ENCODE measurements at places on chromosomes 16 and 17.
A peak's percentile ranks its signal among the peaks of the same experiment; 100 is the strongest.

DNA sequence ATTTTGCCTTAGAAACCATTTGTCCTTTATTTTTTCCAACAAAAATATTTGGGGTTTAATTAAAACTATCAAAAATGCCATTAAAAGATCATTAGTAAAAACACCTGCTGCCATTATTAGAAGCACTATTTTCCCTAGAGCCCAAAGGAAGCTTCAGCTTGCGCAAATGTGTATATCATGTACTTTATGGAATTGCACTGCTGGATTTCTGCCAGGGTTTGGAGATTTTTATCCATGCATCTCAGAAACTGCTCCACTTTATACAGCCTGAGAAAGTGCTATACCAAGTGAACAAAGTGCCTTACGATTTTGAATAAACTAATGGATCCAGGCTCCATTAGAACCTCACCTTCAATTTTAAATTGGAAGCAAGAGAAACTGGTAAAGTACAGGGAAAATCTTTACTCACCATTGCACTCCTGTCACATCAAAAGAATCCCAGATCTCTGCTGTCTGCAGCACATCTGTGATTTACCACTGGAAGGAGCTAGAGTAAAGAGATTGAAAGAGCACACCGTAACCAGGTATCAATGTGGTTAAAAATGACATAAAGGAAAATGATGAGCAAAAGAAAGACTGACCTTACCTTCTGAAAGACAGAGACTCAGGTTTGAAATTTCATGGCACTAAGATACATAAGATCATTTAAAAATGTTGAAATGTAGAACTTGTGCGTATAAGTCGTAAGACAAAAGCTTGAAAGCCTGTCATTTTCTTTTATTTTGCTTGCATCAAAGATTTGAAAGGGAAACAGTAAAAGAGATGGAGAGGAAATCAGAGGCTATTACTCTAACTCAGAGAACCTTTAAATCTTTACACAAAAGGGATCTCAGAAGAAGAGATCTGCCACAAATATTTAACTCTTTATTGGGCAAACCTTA is 678.1 kb upstream of the GOT2 start:
- no peak for DNase-seq

DNA sequence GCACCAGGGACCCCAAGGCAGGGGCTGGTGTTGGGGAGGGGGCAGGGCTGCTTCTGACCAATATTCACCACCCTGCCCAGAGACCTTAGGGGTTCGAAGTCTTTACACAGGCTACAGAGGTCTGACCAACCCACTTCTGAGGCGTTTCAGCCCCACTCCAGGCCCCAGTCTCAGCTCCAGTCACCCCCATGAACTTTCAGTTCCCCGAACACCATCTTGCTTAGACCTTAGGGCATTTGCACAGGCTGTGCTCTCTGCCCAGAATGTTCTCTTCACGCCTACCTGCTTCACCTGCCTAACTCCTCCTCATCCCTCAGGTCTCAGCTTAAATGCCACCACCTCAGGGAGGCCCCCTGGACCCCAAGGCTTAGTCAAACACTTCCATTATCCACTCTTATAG is 25.8 kb upstream of the CPNE2 start:
- DNase-seq: no peak

- DNase-seq: no peak
These were observed 78.9 kb downstream of the RTN4RL1 start for GRCh38 chr17:1946021-1946932.

- no peak for DNase-seq
These were observed 2.4 kb downstream of the SLC16A3 start for GRCh38 chr17:82231312-82231561.

DNA sequence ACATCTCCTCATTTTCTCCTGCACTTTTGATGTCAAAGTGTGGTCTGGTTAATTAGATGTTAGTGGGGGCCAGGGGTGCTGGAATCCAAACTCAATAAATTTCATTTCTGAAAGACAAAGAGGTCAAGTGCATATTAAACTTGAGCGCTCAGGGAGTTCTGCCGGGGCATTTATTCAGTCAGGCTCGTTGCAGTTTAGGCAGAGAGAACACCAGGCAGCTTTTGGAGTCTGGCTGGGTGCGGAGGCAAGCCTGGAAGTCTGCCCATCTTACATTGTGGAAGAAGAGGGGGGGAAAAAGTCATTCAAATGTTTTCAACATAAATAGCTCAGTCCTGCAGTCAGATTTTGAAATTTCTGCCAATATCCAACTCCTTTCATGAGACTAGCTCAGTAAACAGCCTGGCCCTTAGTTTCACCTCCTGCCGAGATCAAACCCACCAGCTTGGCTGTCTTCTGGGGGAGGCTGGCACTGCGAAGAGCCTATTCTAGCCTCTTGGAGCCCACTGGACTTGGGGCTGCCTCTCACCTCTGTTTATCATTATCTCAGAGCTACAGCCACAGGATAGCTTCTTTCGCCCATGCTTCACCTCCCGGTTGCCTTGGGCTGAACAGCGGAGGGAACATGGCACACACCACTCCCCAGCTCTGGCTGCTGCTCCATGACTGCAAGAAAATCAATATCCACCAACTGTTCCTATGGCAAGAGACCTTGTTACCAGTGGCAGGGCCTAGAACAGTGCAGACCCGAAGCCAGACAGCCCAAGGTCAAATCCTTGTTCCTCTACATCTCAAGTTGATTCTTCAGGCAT is 177.4 kb upstream of the CDH5 start:
- DNase-seq: no peak

- no peak for DNase-seq
These were observed 2.7 kb downstream of the UTP18 start for GRCh38 chr17:51263006-51263405.

- no peak for DNase-seq
These were observed 31.4 kb upstream of the CACNG5 start for GRCh38 chr17:66803474-66803951.

DNA sequence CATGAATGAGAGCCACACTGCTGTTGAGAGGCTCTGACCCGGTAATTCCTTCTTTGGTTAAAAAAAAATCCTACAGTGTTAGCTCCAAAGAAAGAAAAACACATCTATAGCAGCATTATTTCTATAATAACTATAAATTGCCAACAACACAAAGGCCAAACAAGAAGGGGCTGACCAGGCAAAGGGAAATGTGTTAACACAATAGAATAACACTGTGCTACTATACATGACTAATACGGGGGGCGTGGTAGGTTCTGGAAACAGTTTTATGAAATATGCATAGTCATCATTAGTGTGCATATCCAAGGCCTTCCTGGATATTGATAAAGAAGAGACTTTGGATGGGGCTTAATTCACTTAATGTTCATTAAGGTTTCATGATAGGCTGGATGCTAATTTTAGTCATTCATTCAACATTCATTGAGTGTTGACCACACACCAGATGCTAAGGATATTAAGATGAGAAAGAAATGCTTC is 50.0 kb upstream of the CCL1 start:
- DNase-seq: no peak

DNA sequence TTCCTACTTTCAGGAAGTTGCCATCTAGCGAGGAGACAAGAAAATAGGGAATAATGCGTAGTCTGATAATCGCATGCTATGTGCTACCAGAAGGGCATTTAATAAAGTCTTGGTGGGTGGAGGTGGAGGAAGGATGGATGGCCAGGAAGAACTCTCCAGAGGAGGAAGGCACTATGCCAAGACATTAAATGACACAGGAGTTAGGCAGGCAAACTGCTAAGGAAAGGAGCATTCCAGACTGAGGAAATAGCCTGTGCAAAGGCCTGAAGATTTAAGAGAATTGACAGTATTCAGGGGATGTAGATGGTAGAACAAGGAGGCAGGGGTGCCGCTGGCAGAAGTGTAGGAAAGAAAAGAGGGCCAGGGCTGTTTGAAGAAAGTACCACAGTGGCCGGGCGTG is 19.3 kb upstream of the ARHGAP44 start:
- no peak for DNase-seq

- no peak for DNase-seq
These were observed 207.3 kb downstream of the NTN1 start for GRCh38 chr17:9228408-9229159.

- DNase-seq: no peak
These were observed 33.4 kb downstream of the DCUN1D3 start for GRCh38 chr16:20866801-20867200.

DNA sequence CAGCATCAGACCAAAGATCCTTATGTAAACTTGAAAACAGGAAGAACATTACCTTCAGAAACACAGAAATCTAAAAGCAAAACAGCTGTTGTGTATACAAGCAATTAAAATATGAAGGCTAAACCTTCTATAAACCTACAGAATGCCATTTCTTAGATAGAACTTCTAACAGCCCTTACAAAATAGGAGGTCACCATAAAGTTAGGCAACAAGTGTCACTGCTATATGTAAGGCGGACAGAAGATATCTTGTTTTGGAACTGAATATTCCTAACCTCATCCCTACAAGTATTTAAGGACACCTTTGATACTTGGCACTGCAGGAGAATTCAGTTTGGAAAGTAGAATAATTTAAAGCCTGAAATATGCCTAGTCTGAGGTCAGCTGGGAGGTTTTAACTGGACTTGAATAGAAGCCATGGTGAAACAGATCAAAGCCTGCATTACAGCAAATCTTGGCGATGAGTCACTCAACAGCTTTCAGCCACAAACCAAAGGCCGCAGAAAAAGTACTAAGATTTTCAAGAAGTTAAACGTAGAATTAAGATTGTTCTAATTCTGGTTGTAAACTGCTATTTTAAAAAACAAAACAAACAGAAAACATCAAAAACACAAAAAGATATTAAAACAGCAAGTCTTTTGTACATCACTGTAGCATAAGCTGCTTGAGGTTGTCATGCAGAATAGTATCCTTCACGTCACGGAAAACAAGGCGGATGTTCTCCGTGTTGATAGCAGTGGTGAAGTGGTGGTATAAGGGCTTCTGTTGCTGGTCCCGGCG is 42.7 kb downstream of the GNA13 start:
- no peak for DNase-seq

GRCh38 chr17:64095144-64095882 is 34.6 kb downstream of the ERN1 start:
- DNase-seq: no peak

DNA sequence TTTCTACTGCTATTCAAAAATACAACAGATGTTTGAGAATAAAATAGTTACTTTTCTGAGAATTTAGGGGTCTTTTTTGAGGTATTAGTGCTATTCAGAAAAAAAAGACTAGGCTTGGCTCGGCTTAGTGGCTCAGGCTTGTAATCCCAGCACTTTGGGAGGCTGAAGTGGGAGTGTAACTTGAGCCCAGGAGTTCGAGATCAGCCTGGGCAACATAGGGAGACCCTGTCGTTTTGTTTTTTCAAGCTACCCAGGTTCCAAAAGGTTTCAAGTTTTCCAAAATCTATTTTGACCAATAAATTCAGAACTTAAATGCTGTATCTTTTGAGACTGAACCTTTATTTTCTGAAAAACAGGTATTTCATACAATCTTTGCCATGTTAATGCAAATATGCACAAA is 3.2 kb upstream of the ARL6IP1 start:
- no peak for DNase-seq

GRCh38 chr17:78454346-78454745 is 75.9 kb downstream of the PGS1 start:
- no peak for DNase-seq

DNA sequence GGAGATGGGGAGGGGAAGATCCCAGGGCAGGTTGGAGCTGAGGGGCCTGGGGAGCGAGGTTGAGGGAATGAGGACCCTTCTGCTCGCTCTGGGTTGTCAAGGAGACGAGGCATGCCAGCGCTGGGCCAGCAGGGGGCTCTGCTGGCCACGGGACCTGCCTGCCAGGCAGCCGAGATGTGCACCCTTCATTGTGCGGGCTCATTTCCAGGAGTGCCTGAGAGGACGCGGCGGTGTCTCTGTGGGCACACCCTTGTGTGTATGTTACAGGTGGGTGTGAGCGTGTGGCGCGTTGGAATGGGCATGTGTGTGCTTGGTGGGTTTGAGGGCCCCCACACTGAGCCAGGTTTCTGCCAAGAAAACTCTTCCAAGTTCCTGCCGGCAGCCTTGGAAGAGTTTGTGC is 15.9 kb downstream of the ARHGAP23 start:
- peak; percentile 37 for DNase-seq

GRCh38 chr16:50814541-50814940 is 72.7 kb downstream of the CYLD start:
- DNase-seq: no peak

DNA sequence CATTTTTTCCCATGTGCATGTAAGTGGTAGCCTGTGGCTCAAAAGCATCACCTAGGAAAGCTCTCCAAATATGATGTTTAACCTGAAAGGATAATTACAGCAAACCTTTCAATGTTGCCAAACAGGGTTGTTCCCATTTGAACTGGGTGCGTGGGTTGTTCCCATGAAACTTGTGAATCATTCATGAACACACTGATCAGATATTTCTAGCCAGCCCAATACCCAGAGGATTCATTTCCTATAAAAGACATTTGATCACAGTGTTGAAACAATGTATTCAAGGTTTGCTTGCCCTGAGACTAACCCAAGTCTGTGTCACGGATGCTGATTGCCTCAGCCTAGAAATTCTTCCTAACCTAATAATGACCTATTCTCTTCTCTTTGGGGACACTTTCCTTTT is 12.9 kb downstream of the KRT39 start:
- DNase-seq: no peak

DNA sequence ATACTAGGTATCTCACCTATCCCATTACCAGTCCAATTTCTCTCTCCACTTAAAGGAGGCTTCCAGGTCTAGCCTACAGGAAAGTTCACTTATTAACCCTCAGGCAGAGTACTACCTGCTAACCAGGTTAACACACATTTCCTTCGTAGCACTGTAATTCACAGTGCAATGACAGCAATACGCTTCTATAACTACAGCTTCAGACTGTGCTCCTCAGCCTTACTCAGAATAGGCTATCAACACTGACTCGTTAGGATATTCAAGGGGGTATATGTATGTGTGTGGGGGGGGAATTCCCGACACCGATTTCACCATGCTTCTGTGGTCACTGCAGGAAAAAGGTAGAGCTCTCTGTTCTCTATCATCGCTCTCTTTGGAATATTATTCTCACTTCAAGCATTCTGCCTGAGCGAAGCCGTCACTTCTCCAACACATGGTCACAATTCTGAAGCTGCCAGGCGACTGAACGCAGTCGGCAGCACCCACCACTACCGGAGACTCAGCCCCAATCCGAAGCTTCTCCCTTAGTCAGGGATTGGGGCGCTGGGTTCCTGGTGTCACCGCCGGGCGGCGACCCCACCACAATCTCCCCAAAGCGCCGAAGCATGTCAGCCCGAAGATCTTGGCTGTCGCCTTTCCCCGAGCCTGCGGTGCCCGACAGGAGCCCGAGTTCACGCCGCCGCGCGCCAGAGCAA is 618 bp downstream of the GGA3 start:
- peak; percentile 37 for DNase-seq

DNA sequence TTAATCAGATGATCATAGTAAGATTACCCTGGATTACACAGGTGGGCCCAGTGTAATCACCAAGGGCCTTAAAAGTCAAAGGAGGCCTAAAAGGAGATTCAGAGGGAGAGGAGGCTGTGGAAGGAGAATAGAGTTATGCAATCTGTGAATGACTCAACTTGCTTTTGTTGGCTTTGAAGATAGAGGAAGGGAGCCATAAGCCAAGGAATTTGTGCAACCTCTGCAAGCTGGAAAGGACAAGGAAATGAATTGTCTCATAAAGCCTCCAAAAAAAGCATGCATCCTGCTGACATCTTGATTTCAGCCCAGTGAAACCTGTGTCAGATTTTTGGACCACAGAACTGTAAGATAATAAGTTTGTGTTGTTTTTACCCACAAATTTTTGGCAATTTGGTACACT is 109.6 kb downstream of the CNTNAP4 start:
- DNase-seq: no peak

GRCh38 chr17:45003877-45004276 is 35.8 kb upstream of the C1QL1 start:
- no peak for DNase-seq

Data from stimulated activated CD4-positive, alpha-beta T cell treated with anti-CD3 and anti-CD28 coated beads, Interleukin-1b, Interleukin-23, amount 100 ng/mL, for 4 hours (primary cell).